ENCODE measurements at places on chromosomes 6 and 20.

DNA sequence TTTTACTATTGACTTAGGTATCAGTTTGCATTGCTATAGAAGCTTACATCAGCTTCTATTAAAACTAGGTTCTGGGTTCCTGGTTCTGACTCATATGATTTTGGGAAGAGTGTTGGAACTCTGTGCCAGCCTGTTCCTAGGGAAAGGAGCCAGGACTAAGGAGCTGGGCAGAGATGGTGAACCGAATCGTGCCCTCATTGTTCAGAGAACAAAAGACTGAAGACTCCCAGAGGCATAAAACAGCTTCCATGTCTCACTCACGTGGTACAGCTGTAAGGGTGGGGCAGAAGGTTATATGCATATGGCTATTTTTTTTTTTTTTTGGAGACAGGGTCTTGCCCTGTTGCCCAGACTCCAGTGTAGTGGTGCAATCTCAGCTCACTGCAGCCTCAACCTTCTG lies 89.1 kb upstream of the THBS2 start:
- no peak for DNase-seq

GRCh38 chr6:52209770-52210169 lies 23.6 kb downstream of the IL17A start:
- DNase-seq, result no peak

DNA sequence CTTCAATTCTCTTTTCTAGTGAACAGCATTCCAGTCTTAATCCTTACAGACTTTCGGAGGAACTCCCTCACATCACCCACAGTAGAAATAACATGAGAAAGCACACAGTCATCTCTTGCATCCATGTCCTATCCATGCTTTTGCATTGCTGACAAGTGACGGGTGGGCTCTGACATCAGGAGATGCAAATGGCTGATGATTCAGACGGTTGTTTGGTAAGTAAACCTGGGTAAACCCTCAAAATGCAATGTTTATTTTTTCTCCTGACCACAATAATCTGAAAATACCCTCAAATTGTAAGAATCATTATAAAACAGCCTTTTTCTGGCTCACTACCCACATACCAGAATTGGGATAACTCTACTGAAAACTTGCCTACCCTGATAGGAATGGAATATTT lies 792.0 kb downstream of the MAFB start:
- DNase-seq, result no peak

DNA sequence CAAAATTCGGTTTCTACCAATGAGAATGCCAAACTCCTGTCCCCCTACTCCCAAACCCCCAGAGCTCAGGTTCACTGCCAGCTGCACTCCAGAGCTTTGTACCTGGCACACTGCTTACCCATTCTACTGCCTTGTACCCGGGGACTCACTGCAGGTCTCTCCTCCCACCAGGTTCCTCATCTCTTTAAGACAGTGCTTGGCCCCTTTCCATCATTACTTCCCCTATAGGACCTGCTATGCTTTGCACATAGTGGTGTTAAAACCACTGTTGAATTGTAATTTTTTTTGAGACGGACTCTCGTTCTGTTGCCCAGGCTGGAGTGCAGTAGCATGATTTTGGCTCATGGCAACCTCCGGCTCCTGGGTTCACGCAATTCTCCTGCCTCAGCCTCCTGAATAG lies 25.9 kb downstream of the LYRM4 start:
- no peak for DNase-seq

- DNase-seq, result no peak
Measured at GRCh38 chr20:21614980-21615379, 90.5 kb upstream of the PAX1 start.

GRCh38 chr6:138161338-138162110 lies at the start of gene ARFGEF3:
TSS of gene ARFGEF3 (plus strand) at chr6:138161939. CDS start at chr6:138162087, 148 bp downstream.
- DNase-seq, result peak; percentile 69

DNA sequence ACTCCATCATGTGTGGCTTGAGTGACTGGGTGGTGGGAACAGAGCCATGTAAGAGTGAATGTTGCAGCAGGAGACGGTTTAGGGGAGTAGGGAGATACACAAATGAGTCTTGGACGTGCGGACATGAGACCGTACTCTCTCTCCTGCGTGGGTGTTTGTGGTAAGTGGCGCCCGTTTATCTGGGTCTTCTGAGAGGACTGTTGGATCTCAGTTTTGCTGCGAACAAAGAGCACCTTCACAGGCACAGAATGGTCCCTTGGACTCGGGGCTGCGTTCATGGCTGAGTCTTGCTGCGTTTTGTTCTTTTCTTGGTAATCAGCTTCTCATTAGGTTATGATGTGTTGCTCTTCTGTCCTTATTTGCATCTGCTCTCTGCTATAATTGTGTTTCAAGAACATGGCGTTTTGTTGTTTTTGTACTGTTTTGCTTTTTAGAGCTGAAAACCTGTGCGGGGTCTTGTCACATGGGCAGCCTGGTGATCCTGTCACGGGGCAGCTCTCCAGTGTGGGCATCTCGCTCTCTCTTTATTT lies 28.5 kb downstream of the STK35 start:
- DNase-seq, result no peak

DNA sequence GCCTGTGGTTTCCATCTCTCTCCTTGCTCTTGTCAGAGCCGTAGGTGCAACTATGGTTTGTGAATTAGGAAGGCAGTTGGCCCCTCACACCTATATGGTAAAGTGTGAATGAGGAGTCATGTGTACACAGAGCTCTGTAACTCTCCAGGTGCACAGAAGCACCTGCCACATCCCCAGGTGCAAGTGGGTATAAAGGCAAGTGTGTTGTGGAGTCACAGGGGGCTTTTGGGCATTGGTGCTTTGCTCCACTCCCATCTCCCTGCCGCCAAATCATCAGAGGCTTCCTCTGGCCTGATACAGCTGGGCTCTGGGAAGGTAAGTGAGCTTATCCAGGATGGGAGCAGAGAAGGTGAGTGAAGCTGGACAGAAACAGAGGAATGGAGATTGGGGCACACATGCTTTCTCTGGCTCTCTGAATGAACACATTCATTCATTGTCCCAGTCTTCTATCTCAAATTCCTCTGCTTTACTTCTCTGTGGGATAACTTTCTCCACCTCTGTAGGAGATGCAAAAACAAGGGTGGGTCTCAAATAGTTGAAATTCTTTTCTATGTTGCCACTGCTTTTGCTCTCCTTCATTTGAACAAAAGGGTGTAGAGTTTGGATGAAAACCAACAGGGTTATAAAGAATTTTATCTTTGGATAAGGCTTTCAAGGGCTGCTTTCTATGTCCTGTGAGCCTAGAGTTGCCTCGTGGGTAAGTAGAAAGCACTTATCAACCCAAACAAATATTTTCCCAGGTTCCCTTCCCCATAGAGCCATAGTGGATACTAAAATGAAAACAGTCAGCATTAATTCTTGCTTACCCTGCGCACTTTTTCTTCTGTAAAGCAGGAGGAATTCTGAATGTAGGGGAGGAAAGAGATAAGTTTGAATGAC lies 45.0 kb upstream of the RIPOR2 start:
- no peak for DNase-seq

GRCh38 chr20:32440069-32440757 lies 82.1 kb downstream of the ASXL1 start:
- peak; percentile 3 for DNase-seq

DNA sequence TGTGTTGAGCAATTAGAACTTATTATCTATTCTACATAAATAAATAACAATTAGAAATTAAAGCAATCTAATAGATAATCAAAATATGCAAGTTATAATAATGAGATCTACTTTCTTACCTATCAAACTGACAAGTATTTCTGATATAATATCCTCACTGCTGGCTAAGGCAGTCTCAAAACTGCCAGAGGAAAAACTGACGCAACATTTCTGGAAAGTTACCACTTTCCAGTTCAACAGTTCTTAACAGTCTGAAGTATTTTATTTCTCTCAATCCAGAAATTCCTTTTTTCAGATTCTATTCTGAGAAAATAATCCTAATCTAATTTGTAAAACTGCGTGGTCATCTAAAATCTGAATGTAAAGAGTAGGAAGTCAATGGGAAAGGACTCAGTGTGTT lies 121.0 kb downstream of the TRDN start:
- no peak for DNase-seq

DNA sequence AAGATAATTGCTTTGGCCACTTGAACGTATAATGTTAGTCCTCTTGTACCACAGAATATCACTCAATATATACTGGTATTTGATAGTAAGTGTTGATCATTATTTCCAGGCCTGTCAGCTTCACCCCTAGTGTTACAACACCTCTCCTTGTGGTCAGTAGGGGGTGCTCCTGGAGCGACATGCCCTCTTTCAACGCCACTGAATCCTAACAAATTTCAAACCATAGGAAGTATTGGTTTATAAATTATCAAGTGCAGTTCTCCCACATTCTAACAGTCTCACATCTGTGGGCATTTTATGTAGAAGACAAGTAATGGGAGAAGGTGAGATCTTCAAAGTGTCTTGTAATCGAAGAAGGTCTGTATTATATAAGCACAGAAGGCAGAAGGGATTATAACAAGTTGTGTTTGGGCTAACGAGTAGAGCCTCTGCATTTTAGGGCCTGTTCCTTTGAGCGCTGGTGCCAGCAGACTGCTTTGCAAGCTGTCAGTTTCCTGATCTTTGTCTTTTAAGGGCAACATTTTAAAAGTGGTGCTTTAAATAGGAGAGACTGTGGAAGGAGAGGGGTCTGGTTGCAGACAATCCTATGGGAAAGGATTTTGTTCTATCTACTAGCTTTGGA lies 57.1 kb upstream of the CEP162 start:
- no peak for DNase-seq
